ENCODE measurements at places on chromosomes 3 and 15. TPM values are rescaled to one million over a fixed set of nuclear protein-coding genes. Genes with fewer than 3 reads are reported as not detected.

Gene KNL1
- 24.5 TPM for total RNA-seq

GRCh38 chr3:52439426-52440248 is 5.3 kb downstream of the SEMA3G start:
- DNase-seq, result no peak

DNA sequence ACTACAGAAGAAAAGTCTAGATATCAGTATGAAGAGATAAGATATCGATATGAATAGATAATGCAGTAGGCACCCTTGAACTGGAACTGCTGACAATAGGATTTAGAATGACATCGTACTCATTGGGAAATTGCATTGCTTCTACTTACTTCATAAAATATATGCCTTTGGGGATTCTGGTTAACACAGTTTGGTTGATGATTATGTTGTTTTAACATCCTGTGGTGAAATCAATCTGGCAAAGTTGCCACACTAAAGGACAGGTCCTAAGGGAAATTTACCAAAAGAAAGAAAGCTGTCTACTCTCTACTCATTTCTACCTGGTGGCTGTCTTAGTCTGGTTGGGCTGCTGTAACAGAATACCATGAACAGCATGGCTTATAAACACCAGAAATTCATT is 417.4 kb upstream of the DPH6 start:
- no peak for DNase-seq

DNA sequence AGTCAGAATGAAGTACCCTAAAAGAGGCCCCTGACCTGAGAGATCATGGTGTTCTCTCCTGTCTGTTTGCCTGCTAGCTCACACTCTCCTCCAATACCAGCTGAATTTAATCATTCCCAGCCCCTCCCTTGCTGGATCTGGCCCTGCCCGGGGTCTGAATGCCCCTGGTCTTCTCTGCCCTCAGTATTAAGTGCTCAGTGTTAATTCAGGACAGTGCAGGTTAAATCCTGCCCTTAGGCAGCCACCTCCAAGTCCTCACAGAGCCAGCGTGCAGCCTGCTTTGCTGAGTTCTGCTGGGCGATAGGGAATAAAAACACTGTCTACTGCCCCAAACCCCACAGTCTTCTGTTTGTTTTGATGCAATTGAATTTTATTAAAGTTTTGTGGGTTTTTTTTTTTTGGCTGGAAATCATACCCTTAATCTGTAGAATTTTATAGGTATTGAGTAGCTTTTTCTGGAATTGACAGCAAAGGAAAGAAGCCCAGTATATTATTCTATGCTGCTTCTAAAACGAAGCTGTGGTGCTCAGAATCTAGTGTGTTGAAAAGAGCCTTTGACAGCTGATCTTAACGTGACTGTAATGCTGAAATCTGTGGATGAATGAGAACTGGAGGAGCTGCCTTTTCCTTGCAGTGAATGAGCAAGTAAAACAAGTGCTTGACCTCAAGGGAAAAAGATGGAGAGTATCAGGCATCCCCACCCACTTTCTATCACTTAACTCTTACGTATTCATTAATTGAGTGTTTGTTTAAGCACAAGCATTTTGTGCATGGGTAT is 12.3 kb upstream of the BDH1 start:
- DNase-seq, result no peak

Measured in activated naive CD8-positive, alpha-beta T cell treated with anti-CD3 and anti-CD28 coated beads for 36 hours (primary cell).